ENCODE measurements at places on chromosomes 1 and 21.

GRCh38 chr1:31586376-31587327, 10.3 kb downstream of the TINAGL1 start:
- no peak for DNase-seq

- no peak for DNase-seq
These were observed 6.1 kb upstream of the C1orf53 start for GRCh38 chr1:197896301-197896700.

DNA sequence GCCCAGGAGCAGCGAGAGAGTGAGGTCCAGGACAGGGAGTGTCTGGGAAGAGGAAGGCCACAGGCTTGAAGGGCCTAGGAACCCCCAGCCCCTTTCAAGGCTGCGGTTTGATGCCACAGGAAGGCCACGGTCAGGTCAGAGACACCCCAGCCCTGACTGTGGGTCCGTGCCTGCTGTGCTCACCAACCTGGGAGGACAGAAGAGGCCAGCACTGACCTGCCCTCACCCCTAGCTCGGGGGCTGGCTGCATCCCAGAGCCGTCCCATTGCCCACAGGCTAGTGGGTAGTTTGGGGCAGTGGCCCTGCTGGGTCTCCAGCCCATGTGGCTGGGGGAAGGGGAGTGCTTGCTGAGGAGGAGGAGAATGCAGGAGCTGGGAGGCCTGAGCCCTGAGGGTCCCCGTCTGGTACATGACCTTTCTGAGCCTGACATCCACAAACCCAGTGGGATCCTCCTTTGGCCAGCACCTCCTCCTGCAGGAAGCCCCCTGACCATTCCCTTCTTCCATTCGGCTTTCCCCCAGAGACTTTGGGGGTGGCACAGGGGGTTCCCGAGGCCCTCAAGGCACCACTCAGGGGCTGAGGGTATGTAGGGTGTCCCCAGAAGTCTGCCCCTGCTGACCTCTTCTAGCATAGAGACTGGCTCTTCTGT, 54.3 kb downstream of the WNT9A start:
- no peak for DNase-seq

DNA sequence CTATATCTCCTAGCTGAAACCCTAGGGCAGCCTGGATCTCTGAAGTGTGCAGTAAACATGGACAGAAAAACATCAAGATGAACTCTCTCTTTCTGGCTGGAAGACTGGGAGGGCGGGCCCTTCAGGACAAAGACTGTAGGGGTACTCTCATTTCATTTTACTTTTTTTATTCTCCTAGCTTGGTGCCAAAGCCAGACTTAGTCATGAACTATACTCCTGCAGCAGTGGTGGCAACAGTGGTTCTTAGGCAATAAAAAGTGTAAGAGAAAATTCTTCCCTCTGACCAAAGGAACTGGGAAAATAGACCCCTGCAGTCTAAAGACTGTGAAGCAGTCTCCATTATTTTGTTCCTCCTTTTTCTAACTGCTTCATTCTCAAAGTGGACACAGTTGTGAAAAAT, 213.8 kb upstream of the JUN start:
- DNase-seq = no peak

DNA sequence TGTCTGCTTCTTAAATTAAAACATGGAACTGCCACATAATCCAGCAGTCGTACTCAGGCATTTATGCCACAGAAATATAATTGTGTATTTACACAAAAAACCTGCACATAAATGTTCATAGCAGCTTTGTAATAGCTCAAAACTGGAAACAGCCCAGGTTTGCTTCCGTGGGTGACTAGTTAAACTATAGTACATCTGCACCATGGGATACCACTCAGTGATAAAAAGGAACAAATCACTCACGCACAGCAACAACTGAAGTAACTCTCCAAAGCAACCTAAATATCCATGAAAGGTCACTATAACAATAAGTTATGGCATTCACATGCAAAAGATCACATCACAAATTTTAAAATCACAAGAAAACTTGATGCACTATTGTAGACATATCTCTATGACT, 64.4 kb downstream of the KCNT2 start:
- no peak for DNase-seq

- no peak for DNase-seq
These were observed 24.9 kb downstream of the CFAP126 start for GRCh38 chr1:161342821-161343220.
